ENCODE measurements at places on chromosomes 12 and 14. TPM values are rescaled to one million over a fixed set of nuclear protein-coding genes. Genes with fewer than 3 reads are reported as not detected.

GRCh38 chr14:24171422-24172260 lies at the start of gene REC8:
REC8 (plus strand) TSS chr14:24172080; CDS start chr14:24172553, 473 bp downstream.
- H3K36me3 ChIP-seq, result peaks cover 61% of the 10 kb centered on the region
- peaks cover 41% of the 10 kb centered on the region for H3K4me1 ChIP-seq
- H3K27ac ChIP-seq, result no peak within 1 kb of the TSS
- peak within 1 kb of the TSS; percentile 68 for H3K4me3 ChIP-seq
- H3K27me3 ChIP-seq, result no peaks in the 10 kb centered on the region

DNA sequence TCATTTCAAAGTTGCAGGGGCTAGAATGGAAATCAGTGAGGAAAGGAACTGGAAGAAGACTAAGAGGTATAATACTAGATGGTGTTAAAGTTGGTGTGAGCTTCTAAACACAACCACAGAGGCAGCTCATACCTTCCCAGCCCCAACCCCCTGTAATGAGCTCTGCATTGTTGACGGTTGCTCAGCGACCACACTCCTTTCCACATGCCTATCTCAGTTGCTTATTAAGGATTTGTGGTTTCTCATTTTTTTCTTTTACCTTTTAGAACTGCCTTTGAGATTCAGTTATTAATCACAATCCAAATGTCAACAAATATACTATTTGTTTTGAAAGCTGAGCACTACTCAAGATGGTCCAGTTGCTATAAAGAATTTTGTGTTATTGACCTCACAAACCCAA lies 62.1 kb upstream of the KIF21A start:
- no peak overlapping the region for H3K4me3 ChIP-seq
- DNase-seq, result no peak
- no peaks in the 10 kb centered on the region for H3K27me3 ChIP-seq
- no peaks in the 10 kb centered on the region for H3K36me3 ChIP-seq

- no peak overlapping the region for H3K27ac ChIP-seq
- no peak overlapping the region for H3K4me3 ChIP-seq
- DNase-seq, result no peak
- no peaks in the 10 kb centered on the region for H3K36me3 ChIP-seq
- H3K27me3 ChIP-seq, result no peaks in the 10 kb centered on the region
These were observed 105.8 kb downstream of the ZNF664 start for GRCh38 chr12:124078800-124079199.

- no peak overlapping the region for H3K4me3 ChIP-seq
- no peak overlapping the region for H3K27ac ChIP-seq
- H3K36me3 ChIP-seq, result no peaks in the 10 kb centered on the region
- no peaks in the 10 kb centered on the region for H3K4me1 ChIP-seq
- peaks cover 5% of the 10 kb centered on the region for H3K27me3 ChIP-seq
- DNase-seq, result no peak
These were observed 26.1 kb upstream of the OR10P1 start for GRCh38 chr12:55610598-55610997.

- H3K4me3 ChIP-seq, result no peak overlapping the region
- H3K4me1 ChIP-seq, result peaks cover 13% of the 10 kb centered on the region
- no peak for DNase-seq
- no peak overlapping the region for H3K27ac ChIP-seq
These were observed 5.5 kb downstream of the CEP170B start for GRCh38 chr14:104870368-104871144.

DNA sequence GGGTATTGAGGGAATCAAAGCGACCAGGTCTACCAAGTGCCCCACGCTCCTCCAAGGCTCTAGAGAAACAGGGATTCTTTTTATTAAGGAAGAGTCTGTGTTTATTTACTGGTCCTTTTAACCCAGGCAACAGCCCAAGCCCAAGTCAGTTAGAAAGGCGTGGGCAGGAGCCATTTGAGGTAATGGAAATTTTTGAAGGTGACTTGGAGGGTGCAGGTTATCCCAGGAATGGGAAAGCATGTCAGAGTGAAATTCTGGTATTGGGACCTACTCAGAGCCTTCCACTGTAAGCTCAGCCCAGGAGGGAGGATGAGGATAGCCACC lies 2.9 kb downstream of the SLC6A12 start:
- DNase-seq, result no peak
- no peaks in the 10 kb centered on the region for H3K36me3 ChIP-seq
- H3K4me3 ChIP-seq, result no peak overlapping the region

GRCh38 chr12:2862876-2863275 lies 6.0 kb upstream of the TEX52 start:
- H3K27me3 ChIP-seq, result no peaks in the 10 kb centered on the region
- no peak overlapping the region for H3K4me3 ChIP-seq

DNA sequence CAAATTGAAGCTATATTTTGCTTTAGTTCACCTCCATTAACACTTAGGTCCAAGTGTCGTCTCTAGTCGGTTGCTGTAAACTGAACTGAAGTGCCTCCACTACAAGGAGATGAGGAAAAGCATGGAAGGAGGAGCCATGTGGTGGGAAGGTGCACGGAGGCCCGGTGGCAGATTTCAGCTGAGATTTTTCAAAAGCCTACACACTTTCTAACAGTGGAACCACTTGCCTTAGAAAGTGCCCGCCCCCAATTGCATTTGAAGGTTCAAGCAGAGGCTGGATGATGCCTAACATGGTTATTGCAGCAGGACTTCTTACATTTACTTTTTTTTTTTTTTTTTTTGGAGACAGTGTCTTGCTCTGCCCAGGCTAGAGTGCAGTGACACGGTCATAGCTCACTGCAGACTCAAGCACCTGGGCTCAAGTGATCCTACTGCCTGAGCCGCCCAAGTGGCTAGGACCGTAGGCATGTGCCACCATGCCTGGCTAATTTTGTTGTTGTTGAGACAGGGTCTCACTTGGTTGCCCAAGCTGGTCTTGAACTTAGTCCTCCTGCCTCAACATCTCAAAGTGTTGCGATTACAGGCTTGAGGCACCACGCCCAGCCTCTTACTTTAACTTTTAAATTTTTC lies 27.6 kb downstream of the EML1 start:
- no peaks in the 10 kb centered on the region for H3K27me3 ChIP-seq
- H3K4me1 ChIP-seq, result no peaks in the 10 kb centered on the region
- no peak for DNase-seq
- H3K4me3 ChIP-seq, result no peak overlapping the region
- H3K27ac ChIP-seq, result no peak overlapping the region

The ACSS3 gene
- 0.16 TPM for polyA plus RNA-seq

The LMBR1L gene
- polyA plus RNA-seq, result 22.0 TPM

The NFE2 gene
- polyA plus RNA-seq, result 101 TPM

The IFT81 gene
- 0.09 TPM for polyA plus RNA-seq

The GPRC5D gene
- polyA plus RNA-seq, result 0.49 TPM

The REM2 gene
- not detected for polyA plus RNA-seq

The CD163 gene
- 123 TPM for polyA plus RNA-seq

The CCDC38 gene
- not detected for polyA plus RNA-seq

The CLEC6A gene
- 3.4 TPM for polyA plus RNA-seq

Data from CD14-positive monocyte (primary cell).